ENCODE measurements at places on chromosomes 11 and 22.

DNA sequence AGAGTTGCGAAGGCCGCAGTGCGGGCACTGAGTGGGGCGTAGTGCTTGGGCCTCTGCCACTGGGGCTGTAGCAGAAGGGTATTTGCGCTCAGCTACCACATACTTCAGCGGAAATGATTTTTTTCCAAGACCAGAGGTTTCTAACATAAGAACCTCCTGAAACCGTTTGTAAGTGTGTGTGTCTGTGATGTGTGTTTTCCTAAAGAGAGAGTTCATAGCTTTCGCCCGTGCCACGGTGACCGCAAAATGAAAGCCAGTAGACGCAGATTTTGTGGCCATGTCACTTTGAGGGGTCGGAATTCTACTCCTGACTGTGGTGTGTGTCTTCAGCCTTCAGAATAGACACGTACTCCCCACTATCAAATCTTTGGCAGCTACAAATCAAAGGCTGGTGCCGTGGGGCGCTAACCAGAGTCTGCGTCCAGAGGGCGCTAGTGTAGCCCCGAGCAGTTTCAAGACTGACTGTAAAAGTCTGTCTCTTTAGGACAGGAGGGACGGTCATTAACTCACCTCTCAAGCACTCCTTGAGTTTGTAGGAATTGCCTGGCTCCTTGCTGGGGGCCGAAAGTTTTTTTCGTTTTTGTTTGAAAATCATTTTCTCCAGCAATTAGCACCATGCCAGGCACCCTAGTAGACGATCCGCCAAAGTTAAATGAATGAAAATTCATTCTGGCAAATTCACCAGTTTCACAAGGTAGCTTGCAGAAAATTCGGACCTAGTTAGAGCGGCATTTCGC is 2.5 kb upstream of the CALCA start:
- DNase-seq = no peak

DNA sequence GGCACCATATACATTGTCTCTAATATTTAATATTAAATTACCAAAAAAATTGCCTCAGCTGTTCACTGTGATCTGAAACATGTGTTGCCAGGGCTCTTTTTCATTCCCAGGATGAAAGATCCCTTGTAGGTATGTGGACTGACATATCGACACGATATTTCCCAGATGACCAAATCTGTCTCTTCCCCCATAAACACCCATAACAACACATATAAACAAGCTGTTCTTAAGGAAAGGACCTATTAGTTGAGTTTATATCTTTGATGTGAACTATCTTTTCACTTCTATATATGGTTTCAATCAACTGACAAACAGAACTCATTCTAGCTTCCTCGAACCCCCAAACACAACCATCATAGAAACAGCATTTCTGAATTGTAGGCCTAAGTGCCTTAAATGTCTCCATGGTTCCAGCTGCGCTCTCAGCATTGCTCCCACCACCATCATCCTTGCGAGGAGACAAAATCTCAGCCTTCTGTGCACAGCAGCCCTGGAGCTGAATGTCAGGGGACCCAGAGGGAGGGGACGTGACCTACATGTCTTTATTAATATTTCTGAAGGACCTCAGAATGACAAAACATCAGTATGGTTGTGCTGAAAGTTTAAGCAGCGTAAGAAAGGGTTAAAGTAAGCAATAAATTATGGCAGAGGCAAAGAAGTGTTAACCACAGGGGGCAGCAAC is 67.0 kb downstream of the ETS1 start:
- DNase-seq = no peak

GRCh38 chr22:24516301-24516737 is 21.2 kb downstream of the UPB1 start:
- peak; percentile 64 for DNase-seq

DNA sequence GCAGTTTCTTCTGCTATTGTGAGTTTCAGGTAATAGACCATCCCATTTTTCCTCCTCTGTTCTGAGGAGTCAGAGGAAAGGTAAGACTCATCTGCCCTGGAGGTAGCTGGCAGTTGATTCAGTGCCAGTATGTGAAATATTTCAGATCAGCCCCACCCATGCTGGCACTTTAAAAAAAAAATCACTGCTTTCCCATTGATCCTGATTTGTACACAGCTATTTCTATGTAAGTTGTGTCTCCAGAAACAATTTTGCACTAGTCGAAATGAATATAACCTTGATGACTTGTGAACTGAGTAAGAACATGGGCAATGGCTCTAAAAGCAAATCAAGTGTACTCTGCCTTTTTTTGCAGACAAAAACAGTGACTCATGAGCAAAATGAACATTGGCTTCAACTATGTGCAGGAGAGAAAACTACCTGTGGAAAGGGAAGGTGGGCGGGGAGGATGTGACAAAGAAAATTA is 82.0 kb upstream of the OR5AK2 start:
- DNase-seq = no peak

DNA sequence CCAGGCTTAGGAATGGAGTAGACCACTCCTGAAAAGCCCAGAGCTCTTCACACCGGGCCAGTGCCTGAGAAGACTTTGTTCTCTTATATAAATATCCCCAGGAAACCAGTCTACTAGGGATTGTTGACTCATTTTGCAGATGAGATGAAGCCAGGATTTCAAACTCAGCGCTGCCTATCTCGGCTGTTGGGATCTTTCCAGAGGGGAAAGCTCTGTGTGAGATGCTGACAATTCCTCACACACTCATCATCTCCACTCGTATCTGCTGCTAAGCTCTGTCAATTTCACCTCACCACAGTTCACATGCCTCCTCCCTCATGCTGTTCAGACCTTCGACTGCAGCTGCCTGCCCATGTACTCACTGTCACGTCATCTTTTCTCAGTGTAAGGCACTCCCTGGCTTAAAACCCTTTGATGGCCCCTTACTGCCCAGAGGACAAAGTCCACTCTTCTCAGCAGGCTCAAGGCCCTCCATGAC is 12.5 kb downstream of the USH1C start:
- no peak for DNase-seq
